ENCODE measurements at places on chromosomes 6 and 20.

DNA sequence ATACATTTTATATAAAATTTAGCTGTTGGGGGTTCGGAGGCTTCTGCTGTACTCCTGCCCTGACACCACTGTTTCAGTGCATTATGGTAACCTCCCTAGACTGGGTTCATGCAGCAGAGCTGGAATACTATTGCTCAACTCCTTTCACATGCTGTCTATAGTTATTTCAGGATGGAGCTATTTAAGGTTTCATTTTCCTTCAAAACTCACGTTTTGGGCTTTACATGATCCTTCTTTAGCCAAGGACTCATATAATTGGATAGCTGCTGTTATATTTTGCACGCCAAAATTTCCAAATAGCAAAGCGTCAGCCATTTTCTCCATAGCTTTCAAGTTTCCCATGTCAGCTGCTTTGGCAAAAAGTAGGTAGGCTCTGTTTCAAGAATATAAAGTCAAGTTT is 76.8 kb downstream of the SEL1L2 start:
- no peak for DNase-seq

DNA sequence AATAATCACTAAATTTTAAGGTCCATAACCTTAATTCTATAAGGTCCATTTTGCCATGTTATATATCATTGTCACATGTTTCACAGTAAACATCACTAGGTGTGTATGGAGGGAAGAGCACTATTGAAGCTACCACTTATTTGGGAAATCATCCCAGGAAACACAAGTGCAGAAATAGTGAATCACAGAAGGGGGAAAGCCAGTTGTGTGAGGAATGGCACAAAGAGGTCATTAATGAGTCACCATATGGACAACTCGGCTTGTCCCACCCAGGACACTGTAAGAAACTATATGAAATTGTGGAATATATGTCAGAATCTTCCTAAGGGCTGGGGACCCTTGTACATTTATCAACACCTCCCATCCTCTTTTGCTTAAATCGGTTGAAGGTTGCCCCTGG is 13.7 kb downstream of the BTN3A1 start:
- no peak for DNase-seq

GRCh38 chr6:5956939-5957338 is 49.8 kb downstream of the NRN1 start:
- no peak for DNase-seq

DNA sequence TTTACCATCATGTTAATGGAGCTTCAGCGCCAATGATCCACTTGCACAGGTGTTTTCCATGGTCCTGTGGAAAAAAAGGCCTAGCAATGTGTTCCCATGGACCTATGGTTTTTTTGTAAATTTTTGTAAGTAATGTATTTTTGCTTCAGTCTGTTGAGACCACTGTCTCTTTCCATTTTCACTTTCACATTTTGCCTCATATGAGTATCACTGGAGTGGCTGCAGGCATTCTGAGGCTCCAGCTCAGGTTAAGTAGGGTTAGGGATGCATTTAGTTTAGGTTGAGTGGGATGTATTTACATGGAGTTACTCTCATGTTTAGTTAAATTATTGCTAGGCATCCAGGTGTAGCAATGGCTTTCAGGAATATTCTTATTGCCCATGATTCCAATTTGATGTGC is 19.2 kb upstream of the LMBRD1 start:
- DNase-seq, result peak; percentile 34

GRCh38 chr6:44925100-44925739 is 402.9 kb upstream of the RUNX2 start:
- peak; percentile 15 for DNase-seq

DNA sequence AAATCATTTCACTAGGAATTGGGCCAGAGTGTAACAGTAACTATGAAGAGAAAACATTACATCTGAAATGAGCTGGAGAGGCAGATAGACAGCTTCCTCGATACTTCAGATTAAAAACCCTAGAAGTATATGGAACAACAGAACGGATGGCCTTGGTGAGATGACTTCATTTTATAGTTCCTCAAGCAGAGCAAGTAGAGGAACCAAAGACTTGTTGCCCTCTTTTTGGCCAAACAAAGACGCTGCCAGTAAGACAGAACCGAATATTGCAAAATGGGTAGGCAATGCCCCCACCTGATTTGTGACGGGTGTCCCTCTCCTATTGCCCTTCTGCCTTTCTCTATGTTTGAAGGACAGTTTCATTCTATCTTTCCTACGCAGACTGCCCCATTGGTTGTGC is 53.5 kb downstream of the AGPAT4 start:
- DNase-seq, result no peak

DNA sequence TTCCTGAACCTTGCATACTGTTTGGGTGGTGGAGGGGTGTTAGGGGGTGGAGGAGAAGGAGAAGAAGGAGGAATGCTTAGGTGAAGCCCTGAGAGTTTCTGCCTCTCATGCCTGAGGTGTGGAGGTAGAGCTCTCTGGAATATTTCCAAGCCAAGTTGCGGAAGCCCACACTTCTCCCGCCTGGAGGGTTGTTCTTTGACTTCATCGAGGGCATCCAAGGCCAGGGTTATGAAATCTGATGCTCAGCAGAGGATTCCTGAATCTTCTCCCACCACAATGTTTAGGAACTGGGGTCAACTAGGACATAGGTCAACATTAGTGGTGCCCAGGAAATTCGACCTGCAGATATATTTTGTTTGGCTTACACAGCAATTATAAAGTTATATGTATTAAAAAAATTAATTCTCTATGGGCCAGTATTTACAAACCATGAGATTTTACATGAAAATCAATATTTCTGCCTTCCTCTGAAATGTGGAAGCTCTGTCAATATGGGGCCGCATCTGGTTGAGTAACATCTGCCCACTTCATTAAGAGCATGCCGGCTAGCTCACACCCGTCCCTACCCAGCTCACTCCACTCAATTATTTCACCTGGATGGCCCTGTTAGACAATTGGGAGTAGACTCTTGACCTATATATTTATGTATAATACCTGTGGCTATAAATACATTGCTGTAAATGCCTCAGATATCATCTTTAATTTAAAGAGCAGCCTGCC is 257.1 kb upstream of the ZFP64 start:
- no peak for DNase-seq

DNA sequence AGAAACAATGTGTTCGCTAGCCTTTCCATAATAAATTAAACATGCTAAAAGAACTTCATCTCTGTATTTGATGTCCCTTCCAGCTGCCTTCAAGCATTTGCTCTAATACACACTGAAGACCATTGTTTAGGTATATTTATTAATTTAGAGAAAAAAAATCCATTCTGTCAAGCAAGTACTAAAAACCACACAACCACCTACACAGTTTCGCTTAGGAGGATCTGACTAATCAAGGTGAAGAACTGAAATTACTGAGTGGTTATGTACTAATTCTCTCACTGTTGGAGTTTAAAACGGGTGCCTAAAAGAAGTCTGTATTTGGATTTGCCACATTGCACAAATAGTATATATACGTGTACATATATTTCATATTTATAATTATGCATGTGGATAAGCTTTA is 58.9 kb downstream of the GMDS start:
- DNase-seq, result no peak

GRCh38 chr6:27667657-27668441 is 194.9 kb upstream of the ZNF184 start:
- peak; percentile 35 for DNase-seq

All from stimulated activated naive CD4-positive, alpha-beta T cell (primary cell).